ENCODE measurements at places on chromosomes 13 and 19.

GRCh38 chr13:87837946-87838345 lies 166.8 kb downstream of the SLITRK5 start:
- no peak for DNase-seq

GRCh38 chr13:27728271-27728670 lies 64.0 kb upstream of the GSX1 start:
- no peak for DNase-seq

GRCh38 chr13:27000686-27001085 lies 170.9 kb downstream of the USP12 start:
- no peak for DNase-seq

- DNase-seq = no peak
These were observed 131.7 kb downstream of the UGGT2 start for GRCh38 chr13:95921485-95921884.

- DNase-seq = no peak
These were observed 383.4 kb downstream of the LMO7 start for GRCh38 chr13:76019421-76020044.

DNA sequence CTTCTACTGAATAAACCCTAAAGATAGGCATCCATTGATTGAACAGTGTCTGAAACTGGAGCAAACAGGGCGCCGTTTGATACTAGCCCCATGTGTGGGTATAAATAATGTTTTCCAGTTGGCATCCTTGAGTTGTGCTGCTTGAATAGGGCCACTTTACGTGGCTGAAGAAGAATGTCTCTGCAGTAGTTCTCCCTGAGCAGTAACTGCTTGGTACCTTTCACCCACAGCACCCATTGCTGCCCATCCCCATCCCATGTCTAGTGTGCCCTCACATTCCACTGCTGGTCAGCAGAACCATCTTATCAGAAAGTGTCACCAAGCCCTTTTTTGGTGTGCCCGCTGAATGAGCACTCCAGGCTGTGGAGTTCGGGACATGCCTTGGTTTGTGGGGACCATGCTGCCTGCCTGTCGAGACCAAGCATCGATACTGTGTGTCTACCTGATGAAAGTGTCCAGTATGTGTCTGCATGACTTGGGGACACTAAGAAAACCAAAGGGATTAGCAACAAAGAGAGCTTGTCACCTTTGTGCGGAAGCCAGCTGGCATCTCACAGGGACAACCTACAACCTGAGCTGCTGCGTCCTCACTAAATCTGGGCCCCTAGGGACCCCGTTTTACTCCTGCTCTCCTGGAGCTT lies 162.0 kb downstream of the TM9SF2 start:
- no peak for DNase-seq

- DNase-seq = no peak
These were observed 140.4 kb downstream of the LMO7 start for GRCh38 chr13:75776550-75776949.

Data from SK-N-MC (cell line).